Activated CD8-positive, alpha-beta memory T cell treated with anti-CD3 and anti-CD28 coated beads, Interleukin-2, amount 50 U/mL, for 48 hours (primary cell): ENCODE measurements at places on chromosomes 11 and 22.

- DNase-seq: no peak
Observed at GRCh38 chr11:102111787-102112508, 1.7 kb downstream of the YAP1 start.

GRCh38 chr11:66082946-66083698 lies 13.1 kb downstream of the PACS1 start:
- DNase-seq: no peak

GRCh38 chr22:50595189-50595588 lies 5.4 kb upstream of the MAPK8IP2 start:
- DNase-seq: no peak

DNA sequence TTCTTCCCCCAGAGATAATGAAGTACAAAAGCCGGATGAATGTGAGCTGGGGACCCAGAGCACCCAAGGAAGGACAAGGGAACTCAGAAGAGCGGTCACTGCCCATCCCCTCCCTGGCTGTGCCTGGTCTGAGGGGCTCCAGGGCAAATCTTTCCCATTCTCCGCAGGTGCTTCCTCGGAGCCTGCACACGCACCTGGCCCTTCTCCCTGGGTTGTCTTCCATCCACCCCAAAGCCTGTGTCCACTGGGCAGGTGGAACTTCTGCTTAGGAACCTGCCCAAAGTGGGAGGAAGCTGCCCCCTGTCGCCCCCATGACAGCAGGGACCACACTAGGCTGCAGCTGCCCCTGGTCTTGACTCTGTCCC lies 121.0 kb upstream of the FGF3 start:
- DNase-seq: no peak

DNA sequence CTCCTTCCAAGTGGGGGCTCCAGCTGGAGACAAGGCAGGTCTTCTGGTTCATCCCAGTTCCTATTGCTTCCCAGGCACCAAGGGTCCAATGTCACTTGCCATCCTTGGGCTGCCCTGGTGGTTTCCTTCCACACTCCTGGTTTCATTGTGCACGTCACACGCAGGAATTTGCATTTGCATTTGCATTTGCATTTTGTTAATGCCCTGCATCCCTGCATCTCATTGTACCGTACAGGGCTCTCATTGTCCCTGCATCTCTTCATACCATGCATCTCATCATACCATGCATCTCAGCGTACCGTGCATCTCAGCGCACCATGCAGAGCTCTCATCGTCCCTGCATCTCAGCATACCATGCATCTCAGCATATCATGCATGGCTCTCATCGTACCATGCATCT lies 112.2 kb upstream of the SYT13 start:
- no peak for DNase-seq

GRCh38 chr22:46049726-46050450 lies 72.9 kb upstream of the WNT7B start:
- DNase-seq: peak; percentile 46

DNA sequence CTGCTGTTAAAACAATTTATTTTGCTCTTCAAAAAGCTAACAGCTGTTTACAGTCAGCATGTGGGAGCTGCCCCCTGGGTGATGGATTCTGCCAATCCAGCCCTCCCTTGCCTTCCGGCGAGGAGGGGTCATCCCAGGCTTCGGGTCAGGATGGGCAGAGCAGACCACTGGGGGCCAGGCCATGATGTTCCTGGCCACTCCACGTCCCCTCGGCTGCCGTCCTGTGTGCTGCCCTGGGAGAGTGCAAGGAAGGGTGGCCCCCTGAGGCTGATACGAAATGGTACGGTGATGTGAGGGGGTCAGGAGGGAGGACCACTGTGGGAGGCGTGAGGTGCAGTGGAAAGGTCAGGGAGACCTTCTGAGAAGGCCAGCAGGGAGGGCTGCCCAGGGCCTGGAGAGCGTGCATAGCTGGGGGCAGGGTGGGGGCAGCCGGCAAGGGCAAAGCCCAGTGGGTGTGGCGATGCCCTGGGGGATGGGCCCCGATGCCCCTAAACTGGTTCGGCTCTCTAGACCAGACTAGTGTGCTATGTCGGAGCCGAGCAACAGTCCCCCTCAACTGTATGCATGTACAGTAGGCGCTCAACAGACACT lies 41.3 kb downstream of the RTN4R start:
- no peak for DNase-seq

DNA sequence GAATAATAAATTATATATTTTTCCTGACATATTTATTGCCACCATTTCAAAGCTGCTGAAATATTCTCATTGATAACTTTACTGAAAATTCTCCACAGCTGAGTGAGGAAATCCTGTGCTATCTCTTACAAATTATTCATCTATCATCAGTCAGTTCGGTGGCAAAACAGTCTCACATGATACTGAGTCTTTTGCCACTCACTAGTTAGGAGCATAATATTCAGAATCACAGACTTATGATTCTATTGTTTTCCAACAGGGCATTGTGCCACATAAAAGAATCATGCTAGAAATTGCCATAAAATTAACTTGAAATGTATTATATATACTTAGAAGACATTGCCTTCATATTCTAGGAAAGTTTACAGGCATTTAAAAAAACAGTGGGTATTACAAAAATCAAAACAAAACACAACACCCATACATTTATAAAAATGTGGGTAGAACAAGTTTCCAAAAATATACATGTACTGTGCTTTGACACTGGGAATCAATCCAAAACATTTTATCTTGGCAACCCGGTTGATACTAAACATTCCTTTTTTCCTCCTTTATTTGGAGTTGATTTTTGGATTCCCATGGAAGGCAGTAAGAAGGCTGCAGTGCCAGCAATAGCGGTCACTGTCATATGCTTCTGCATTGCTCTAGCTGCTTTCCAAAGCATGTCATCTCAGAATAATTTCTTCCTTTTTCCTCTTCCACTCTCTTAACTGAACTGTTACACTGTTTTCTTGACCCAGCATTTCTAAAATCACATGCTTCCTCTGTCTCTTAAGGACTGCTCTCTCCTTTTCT lies 42.5 kb downstream of the ATG16L2 start:
- no peak for DNase-seq

GRCh38 chr11:16607675-16608644 lies 130.5 kb upstream of the C11orf58 start:
- no peak for DNase-seq

DNA sequence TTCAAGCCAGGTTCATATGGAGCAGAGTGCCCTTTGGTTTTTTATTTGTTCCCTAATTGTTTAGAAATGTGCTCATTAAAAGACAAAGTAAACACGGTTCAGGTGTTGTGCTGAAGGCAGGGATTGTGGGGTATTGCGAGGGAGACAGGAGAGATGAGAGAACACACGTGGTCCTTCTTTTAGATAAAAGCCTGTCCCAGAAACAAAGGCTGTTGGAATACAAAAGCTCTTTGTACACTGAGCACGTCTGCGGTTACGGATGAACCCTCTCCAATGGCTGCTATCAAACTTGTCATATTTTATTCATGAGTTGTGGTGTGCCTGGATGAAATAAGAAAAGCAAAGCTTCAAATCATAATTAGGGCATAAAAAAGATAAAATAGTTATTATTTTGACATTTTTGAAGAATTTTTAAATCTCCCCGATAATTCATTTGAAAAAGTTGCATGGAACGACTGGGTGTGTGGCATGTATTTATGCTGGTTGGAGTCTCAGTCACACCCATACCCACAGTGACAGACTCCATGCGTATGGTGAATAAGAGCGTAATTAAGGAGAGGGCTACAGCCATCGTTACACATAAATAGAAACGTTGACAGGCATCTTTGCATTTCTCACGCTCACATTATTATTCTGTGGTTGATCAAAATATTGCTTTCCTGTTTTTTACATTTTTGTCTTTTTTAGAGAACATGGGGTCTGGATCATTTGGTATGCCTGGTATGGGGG lies 92.9 kb downstream of the NELL1 start:
- DNase-seq: no peak

DNA sequence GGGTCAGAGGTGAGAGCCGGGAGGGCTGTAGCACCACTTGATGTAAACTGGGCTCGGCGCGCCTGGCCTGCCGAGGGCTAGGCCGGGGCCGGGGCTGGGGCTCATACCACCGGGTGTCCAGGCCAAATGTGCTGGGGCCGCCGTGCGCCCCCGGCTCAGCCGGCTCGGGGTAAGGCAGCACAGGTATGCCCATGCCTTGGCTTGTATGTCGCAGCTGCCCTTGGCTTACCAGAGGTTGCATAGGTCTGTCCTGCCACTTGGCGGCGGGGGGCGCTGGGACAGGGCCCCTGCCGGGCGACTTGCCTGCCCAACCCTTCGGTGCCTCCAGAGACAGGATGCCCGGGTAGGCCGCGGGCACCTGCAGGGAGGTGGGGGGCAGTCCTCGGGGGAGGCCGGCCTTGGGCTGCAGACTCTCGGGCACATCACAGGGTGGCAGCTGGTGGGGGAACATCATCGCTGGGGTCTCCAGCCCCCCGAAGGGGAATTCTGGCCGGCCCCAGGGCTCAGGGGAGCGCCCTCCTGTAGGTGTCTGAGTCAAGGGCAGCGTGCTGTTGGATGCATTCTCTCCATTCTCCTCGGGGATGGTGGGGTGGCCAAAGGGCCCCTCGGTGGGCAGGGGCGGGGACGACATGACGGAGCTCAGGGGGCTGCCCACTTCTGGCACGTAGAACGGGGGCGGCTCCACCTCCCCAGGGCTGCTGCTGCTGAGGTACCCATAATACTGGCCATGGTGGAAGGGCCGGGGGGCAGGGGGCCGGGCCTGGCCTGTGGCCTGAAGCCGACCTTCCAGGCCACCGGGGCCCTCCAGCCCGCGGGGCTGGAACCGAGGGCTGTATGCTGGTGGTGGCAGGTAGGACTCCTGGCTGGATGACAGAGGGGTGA lies 36.4 kb downstream of the IGSF9B start:
- no peak for DNase-seq

GRCh38 chr22:41799486-41800347 lies 762 bp upstream of the CCDC134 start:
- DNase-seq: peak; percentile 55
